Activated CD4-positive, alpha-beta T cell treated with anti-CD3 and anti-CD28 coated beads, Interleukin-2, amount 50 U/mL, for 4 hours (primary cell): ENCODE measurements at places on chromosomes 11 and 22.

GRCh38 chr11:73221451-73221850 lies 3.4 kb downstream of the P2RY2 start:
- no peak for DNase-seq

DNA sequence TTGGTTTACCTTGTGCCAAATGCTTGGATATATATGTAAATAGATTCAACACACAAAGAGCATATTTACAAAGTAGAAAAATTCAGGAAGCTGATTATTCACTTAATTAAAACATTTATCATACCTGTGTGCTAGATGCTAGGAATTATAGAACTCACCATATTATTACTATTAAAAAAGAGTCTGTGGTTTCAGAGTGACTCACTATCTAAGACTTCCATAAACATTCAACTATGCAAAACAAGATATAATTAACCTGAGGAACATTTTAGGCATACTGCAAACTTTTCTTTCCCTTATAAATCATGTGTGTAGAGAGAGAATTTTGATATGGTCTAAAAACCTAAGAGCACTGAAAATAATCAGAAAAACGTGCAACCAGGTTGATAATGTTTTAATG lies 27.3 kb downstream of the CTSC start:
- DNase-seq = no peak

DNA sequence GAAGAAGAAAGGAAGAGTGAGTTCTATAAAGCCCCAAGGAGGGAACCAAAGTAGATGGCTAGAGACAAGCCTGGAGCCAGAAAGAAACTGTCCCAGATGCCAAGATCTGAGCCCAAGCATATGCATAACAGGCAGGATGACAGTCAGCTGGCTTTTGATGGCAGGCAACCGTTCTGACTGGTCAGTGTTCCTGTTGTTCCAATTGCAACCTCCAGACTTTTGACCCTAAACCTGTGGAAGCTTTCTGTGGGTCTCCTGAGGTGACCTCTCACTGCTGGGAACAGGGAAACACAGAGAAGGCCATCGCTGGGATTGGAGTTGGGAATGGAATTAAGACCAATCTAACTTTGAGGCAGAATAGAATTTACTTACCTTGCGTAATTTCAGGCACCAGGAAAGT lies 21.6 kb upstream of the NNMT start:
- DNase-seq = no peak

DNA sequence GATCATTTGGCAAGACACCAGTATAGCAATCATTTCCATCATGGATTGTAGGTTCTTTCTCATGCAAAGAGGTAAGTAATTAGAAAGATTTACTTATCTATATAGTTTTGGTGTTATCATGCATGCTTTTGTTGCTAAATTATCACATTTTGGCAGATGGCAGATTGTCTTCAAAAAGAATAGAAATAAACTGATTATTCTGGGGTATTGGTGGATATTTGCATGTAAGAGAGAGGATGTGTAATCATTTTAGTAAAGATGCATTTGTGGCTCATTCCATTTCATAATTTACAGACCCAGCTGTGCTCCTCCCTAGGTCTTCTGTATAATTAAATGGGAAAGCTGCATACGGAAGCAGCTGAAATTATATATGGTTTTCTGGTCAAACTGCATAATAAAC lies 875.7 kb upstream of the ANO3 start:
- DNase-seq = no peak

DNA sequence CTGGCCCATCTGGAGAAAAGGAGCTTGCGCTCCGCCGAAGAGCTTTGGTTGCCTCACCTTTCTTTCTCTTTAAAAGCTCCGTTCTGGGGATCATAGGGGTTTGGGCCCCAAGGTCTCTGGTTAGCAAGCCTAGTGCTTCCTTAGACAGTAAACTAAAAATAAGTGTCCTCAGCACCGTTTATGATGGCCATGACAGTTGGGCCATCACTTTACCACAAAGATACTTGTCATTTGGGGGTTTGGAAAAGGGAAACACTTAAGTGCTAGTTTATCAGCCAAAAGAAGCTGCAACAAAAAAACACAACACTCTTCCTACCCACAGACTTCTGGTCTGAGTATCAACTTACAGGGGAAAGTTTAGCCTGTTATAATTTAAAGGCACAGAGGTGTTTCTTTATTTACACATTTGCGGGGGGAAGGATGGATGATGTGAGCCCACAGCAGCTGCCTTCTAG lies 88.4 kb upstream of the CD44 start:
- DNase-seq = no peak

- DNase-seq = no peak
These were observed 4.9 kb upstream of the ATP6V1E1 start for GRCh38 chr22:17633217-17633997.

GRCh38 chr11:39732001-39732400 lies 1727.5 kb downstream of the LRRC4C start:
- DNase-seq = no peak
